ENCODE measurements at places on chromosomes 2 and 18.

DNA sequence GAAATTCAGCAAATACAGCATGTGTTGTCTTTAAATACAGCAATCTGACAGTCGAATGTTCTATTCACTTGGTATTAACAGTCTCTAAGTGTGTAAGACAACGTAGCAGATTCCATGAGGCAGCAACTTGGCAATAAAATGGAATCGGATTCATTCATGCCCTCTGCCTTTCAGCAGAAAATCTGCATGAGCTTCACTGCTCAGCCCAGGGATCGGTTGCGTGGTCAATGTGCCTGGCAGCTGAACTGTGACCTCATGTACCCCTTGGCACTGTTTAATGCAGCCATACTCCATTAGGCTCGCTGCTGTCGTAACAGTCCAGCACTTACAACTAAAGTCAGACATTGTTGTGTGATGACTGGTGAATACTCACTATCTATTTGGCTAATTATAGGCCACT lies 17.7 kb upstream of the RGPD4 start:
- no peak for DNase-seq

- DNase-seq: no peak
These were observed 35.3 kb downstream of the DPP4 start for GRCh38 chr2:162038725-162039124.

- DNase-seq: no peak
These were observed 333.7 kb downstream of the RND3 start for GRCh38 chr2:150153646-150154307.

- no peak for DNase-seq
These were observed 270.6 kb downstream of the SOCS6 start for GRCh38 chr18:70559446-70559845.

GRCh38 chr2:122179492-122180165 lies 424.2 kb downstream of the TSN start:
- no peak for DNase-seq

DNA sequence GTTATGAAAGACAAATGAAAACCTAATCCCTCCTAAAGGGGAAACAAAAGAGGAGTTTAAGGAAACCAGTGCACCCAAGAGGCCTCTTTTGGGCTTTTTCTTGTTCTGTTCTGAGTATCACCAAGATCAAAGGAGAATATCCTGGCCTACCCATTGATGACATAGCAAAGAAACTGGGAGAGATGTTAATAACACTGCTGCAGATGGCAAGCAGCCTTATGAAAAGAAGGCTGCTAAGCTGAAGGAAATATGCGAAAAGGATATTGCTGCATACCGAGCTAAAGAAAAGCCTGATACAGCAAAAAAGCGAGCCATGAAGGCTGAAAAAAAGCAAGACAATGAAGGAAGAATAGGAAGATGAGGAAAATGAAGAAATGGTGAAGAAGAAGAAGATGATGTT lies 23.6 kb upstream of the STAT4 start:
- DNase-seq: no peak

- no peak for DNase-seq
These were observed 102.1 kb upstream of the HS6ST1 start for GRCh38 chr2:128420776-128421175.

- DNase-seq: no peak
These were observed at the start of gene KCNJ13 for GRCh38 chr2:232776435-232776834. TSS of gene KCNJ13 (minus strand) at chr2:232776565. CDS start at chr2:232771362, 5,203 bp downstream.

DNA sequence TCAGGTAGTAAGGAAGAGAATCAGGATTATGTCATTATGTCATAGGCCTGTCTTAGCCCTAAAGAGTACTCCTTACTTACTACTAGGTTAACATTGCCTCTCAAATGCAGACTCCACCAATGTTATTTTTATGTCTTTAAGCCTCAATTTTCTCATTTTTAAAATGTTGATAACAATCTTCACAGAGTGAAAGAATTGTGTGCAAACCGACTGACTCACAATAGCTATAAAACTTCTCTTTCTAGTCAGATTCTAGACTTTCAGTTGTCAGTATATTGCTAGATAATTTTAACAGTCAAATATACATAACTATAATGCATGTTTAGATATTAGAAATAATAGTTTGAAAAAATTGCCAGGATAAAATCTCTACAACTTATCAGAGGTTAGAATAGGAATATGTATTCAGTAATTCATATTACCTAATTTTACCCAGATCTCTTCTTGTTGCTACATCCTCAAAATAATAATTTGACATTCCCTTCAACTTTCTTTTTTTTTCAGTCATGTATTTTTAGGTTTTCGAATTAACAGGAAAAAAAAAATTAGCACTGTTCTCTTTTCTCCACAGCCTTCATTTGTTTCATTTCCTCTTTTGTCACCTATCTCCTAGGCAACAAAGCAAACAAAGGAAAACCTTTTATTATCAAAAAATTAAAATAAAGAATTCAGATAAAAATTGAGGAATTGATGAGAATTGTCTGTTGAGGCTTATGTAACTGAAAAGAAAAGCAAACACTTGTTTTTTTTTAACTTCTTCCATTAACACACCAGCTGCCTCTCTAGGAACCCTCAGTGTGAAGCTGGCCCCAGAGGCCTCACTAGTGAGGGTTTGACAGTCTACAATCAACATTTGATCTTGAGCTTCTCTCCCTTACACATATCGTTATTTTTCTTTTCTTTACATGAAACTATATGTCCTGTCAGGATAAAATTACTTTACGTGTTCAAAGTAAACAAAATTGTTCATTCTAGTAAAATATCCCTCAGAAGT lies 279.0 kb downstream of the CALCRL start:
- no peak for DNase-seq

DNA sequence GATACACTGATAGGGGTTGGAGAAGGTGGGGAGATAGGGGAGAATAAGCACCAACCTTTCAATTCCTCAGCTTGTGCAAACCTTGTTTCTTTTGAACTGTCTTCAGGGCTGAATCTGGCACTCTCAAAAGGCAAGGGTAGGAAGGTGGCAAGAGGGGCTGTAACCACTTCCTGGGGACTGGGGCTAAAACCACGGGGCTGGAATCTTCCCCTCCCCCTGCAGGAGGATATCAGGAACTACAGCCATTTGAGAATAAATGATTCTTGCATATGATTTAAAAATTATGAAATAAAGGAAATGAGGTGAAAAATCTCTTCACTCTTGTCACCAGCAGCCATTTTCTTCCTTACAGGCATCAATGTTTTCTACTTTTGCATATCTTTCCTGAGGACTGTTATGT lies 50.8 kb downstream of the ATOH8 start:
- no peak for DNase-seq

DNA sequence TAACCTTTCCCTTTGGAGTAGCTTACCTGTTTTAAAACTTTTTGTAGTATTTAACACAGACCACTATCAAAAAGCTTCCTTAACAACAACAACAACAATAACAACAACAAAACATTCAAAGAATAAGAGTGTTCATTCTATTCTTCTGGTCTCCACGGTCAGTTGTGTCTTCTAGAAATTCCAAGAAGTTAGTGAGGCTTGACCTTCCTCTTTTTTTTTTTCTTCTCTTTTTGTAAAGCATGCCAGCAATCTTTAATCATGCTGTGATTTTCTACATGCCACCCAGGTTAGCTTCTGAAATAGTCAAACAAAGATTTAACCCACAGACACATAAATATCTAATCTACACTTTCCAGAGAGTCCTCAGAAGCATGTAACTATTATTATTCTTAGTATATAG lies 28.4 kb upstream of the KLHL14 start:
- DNase-seq: no peak

DNA sequence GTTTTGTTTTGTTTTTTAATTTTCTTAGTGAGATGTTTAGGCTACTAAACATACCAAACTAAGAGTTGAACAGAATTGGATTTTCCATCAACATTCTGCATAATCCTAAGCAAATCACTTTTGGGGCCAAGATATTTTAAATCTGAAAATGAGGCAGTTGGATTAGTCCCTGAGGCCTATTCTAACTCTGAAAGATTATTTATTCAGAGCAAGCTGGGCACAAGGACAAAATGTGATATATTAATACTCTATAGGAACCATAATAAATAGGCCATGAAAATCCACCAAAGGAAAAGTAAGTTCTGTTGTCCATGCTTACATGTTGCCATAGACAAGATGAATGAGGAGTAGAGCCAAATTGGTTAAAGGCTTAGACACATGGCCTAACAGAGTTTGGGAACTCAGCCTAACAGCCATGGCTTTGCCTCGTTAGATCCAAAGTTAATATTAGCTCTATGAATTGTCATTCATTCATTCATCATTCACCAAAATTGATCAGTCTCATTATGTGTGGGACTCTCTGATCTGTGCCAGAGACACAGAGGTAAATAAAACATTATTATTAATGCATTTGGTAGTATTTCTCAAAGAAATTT lies 183.5 kb downstream of the SCG2 start:
- DNase-seq: no peak

Data from NCI-H2171 (cell line).